ENCODE measurements at places on chromosomes 5 and 9.

DNA sequence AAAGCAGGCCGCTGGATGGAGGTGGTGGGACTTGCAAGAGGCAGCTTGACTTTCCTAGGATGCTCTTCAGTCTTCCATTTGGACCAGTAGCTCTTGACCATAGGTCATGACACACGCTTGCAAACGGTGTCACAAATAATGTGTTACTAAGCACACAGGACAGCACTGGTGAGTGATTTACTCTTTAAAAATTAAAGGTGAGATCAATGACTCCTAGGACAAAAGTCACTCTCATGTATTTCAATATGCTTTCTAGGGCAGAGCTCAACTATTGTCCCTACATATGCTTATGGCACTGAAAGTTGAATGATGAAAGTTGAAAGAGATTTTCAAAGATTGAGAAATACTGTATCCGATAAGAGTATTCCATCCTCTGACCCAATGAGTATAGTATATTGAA is 496.7 kb downstream of the EBF1 start:
- no peak for DNase-seq

DNA sequence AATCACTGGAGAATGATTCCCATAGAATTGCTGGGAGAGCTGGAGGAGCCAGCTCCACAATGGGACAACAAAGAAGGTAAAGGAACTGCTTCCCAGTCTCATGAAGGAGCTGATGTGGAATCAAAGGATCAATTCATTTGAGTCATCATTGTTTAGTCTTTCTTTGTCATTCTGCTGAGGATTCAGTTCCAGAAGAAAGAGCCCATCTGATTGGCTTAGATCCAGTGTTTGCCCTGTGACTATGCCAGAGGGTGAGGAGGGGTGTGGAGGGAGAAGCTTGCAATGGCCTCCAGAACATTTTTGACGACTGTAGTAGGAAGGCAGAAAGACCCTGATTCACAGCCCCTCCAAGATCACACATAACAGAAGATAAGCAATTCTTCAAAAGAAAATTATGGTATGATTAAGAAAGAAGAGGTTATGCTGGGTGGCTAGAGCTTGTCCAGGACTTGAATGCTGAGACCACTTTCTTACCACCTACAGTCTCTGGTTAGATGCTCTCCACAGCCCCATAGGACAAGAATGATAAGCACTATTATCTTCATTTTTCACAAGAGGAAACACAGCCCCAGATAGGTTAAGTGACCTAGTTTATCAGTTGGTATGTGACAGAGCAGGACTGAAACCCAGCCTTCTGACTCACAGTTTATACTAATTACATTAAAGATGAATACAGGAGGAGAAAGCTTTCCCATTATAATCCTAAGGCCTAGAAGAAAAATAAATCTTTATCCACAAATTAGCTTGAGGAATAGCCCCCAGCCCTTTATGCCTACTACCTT is 363.1 kb downstream of the PRELID2 start:
- no peak for DNase-seq

DNA sequence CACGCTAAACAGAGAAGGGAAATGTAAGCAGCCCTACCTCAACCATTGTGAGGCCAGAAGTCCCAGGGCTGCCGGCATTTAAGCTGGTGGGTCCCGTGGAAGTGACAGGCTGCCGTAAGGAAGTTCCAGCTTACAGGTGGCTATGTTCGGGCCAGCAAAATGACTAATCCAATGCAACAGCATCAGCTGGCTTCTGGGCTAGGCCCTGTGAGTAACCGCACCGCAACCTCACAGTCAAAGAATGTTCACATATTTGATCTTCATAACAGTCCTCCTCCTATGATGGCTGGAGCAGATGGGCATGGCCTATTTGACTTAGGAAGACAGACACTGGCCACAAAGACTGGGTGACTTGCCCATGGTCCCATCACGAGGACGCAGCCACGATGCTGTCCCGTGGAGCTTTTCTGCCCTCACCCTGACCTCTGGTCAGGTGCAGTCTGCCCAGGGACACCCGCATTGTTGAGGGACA is 88.2 kb downstream of the LIFR start:
- DNase-seq = no peak

DNA sequence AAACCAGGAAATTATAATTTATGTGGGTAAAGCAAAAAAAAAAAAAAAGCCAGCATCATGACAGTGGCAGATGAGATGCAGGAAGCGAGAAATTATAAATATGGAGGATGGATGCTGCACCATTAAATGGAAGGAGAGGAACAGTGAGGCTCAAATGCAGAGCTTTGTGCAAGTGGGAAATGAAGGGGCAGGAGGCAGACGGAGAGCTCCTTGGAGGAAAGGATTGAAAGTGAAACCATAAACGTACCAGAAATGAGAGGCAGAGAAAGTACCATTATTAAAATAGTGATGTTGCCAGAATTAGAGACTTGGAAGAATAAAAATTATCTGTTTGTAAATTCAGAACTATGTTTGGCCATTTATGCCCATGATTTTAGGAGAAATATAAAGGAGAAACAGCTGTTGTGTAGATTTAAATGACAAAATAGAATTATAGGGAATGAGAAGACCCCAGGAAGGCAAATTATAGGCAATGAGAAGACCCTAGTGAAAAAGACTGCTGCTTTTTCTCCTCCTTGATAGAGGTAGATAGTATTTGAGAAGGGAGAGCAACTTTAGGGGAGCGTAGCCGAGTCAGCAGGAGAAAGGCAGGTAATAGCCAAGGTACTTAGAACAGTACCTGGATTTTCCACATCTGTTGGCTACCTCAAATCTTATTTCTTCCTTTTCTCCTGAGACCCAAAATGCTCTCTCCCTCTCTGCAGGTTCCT is 341.0 kb upstream of the CD180 start:
- no peak for DNase-seq

DNA sequence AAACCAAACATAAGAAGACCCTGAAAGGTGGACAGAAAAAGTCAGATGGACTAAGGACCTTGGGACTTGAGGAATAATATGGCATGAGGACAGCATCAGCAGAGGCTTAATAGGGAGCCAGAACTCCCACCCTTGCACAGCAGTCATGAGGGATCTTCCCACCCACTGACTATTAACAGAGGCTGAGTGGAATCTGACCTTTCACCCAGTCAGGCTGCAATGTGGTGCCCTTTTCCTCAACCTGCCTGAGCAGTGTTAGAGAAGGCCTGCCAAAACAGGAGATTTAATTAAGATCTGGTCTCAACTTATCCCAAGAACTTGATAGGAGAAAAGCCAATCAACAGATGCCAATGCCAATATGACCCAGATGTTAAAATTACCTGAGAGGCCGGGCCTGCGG is 481.9 kb downstream of the KDM4C start:
- DNase-seq = no peak

DNA sequence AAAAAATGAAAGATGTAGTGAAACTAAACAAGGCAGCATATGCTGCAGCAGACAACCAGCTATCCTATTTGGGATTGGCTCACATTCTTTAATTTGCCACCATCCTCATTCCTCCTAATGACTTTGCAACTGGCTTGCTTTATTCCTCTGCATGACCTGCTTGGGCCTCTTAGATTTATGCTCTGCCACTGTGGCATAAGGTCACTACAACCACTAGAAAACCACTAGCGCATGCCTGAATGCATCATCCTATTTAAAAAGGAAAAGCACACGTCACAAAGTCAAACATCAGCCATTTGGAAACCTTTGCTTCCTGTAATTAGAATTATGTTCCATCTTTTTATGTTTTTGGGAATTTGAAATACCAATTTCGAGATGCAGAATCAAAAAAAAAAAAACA is 40.8 kb upstream of the CCDC152 start:
- no peak for DNase-seq

DNA sequence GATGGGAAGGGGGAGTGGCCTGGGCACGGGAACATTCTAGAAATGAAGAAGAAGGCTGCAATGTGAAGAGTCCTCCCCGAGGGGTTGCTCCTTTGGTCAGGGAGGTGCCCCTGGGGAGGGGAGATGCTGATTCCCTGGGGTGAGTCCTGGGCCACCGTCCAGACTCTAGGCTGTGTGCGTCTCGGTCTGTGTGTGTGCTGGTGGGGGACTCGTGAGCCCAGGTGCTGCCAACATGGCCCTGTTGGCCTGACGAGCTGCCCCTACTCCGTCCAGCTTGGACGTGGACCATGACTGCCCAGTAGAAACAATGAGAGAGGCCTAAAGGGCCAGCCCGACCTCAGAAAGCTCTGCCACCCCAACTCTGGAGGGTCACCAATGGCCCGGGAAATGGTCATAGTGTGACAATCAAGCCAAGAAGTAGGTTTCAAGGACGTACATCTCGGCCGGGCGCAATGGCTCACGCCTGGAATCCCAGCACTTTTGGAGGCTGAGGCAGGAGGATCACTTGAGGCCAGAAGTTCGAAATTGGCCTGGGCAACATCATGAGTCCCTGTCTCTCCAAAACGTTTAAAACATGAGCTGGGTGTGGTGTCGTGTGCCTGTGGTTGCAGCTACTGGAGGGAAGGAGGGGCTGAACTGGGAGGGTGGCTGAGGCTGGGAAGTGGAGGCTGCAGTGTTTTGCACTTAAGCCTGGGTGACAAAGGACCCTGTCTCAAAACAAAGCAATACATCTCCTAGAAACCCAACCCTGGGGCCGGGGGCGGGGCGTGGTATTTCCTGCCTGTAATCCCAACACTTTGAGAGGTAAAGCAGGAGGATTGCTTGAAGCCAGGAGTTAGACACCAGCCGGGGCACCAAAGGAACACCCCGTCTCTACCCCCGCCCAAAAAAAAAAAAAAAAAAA is 17.0 kb downstream of the LHX3 start:
- no peak for DNase-seq

DNA sequence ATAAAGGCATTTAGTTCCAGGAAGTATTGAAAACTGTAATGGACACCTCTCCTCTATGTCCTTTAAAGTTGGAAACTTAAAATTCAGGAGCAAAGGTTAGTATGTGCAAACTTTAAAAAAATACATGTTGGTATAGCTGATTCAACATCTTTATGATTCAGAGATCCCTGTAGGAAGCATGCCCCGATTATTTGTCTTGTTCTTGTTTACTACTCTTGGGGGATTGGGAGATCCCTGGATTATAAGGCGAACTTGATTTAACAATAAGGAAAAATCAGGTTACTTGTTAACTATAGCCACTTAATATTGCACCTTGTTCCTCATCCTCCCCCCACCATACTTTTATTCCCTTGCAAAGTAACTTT is 1.7 kb downstream of the F2RL1 start:
- no peak for DNase-seq

DNA sequence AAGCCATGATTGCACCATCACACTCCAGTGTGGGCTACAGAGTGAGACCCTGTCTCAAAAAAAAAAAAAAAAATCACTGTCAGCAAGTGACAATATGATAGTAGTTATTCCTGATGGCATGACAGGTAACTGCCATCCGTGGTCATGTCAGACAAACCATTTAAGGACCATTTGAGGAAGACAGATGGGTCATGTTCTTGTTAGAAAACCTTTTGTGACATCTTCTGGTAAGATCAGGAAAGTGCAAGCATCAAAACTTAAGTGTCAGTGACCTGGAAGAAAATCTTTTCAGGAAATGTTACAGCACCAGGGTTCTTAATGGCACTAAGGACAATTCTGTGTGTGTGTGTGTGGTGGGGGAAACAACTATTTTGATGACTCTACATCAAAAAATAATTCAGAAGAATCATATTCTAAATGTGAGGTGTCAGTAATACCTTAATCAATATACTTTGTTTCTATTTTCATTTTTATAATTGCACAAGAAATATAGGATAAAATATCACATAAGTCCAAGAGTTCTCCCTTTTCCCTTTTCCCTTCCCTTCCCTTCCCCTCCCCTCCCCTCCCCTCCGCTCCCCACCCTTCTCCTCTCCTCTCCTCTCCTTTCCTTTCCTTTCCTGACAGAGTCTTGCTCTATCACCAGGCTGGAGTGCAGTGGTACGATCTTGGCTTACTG is 17.8 kb downstream of the SLC38A9 start:
- DNase-seq = no peak

GRCh38 chr9:94010980-94011533 is 55.9 kb upstream of the BARX1 start:
- no peak for DNase-seq

DNA sequence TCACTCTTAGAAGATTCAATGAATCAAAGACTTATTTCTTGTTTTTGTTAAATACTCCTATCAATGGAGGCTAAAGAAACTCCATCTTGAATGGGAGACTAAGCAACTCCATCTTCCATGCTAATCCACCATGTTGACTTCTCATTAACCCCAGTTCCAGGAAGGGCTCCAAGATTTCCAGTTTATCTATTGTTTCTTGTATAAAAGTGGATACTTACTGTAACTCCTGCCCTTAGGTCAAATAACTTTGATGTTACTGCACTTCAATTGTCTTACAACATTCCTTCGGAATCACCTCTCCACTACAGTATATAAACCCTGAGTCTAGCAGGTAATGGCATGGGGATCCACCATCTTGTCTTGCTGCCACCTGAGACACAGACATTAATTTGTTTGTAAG is 63.0 kb downstream of the PUM3 start:
- DNase-seq = no peak

DNA sequence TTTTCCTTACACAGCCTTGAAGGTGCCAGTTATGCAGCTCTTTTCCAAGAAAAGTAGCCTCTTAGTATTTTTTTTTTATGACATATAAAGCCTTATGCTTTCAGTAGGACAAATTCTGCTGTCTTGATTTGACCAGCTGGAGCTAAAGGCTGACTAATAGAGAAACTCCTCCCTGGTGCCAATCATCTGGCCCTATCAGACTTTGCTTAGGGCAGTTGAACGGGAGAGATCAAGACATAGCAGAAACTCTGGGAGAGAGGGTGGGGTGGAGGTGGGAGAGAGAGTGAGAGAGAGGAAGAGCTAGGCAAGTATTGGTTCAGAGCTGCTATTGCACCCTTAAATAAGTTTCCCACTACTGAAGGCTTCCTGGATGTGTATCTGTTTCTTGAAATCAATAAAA is 100.2 kb downstream of the SEC61B start:
- no peak for DNase-seq

GRCh38 chr5:90142541-90142940 is 267.0 kb downstream of the CETN3 start:
- DNase-seq = no peak

- DNase-seq = no peak
Observed at GRCh38 chr9:113143432-113144227, 7.2 kb upstream of the SLC31A2 start.

- DNase-seq = no peak
Observed at GRCh38 chr5:148961261-148962199, 101.3 kb downstream of the SH3TC2 start.

- no peak for DNase-seq
Observed at GRCh38 chr5:78129597-78129996, 164.9 kb downstream of the AP3B1 start.

DNA sequence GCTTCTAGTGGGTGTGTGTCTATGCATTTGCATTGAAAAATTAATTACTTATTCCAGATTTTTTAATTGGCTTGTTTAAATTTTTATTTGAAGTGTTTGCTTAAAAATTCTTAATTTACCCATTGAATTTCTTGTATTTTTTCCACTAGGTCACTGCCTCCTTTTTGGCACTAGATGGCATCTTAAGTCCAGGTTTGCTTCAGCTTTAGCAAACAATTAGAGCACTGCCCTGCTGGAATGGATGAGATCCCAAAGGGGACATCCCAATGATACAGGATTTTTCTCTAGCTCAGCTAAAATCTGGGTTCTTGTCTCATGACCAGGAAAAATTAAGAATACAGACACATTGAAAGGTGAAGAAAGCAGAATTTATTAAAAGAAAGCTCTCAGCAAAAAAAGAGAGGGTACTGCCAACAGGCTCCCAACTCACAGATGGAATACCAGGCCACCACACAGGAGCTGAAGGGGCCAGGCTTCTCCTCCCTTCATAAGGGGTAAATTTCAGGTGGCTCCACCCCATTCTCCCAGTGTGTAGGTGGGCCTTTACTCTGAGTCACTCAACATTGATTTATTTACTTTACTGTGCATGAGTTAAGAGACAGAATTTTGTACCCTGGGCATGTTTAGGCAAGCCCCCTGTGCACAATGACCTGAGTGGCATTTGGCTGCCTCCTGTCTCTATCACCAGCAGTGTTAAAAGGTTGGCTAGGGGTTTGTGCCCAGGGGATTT is 532.4 kb downstream of the ANXA1 start:
- no peak for DNase-seq
